ENCODE measurements at places on chromosomes 6 and 20.

GRCh38 chr20:59802018-59802417 is 131.4 kb downstream of the SYCP2 start:
- DNase-seq = no peak

DNA sequence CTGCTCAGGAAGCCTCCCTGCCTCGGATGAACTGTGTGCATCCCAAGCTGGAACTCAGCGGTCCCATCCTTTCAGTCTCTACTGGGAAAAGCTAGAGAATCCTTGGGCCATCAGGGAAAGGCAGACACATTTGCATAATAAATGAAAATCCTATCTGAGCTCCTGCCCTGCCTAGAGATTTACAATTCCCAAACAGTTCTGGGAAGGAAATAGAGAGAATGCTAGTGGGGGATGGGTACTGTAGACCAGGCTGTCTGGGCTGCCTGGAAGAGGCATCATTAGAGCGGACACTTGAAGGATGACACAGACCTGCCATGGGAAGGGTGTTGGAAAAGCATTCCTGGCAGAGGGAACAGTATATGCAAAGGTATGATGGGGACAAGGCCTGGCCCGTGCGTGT is 44.3 kb downstream of the TFAP2C start:
- no peak for DNase-seq

DNA sequence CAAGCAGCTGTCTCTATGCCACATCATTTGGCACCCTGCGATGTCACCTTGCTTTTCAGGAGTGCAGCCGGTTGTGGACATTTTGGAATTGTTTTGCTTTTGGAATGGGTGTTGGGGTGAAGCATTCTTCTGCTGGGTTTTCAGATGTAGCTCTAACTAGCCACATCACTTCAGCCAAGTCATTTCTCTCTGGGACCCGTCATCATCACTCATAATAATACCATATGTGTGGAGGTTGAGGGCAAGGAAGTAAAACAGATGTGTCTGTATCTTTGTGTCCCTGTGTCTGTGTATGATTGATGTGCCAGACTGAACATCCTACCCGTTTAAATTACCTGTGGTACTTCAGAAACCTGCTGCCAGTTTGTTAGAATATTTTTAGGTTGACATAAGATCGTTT is 49.5 kb upstream of the TULP4 start:
- DNase-seq = no peak

GRCh38 chr6:132131351-132131750 is 180.2 kb upstream of the CCN2 start:
- DNase-seq = no peak

GRCh38 chr6:3194535-3195419 is 32.7 kb downstream of the TUBB2B start:
- DNase-seq = no peak

Measured in hematopoietic multipotent progenitor cell treated with erythropoietin and hydrocortisone succinate and interleukin-3 and kit ligand, for 6 days (in vitro differentiated cells).